ENCODE measurements at places on chromosomes 3 and 15. TPM values are rescaled to one million over a fixed set of nuclear protein-coding genes. Genes with fewer than 3 reads are reported as not detected.

DNA sequence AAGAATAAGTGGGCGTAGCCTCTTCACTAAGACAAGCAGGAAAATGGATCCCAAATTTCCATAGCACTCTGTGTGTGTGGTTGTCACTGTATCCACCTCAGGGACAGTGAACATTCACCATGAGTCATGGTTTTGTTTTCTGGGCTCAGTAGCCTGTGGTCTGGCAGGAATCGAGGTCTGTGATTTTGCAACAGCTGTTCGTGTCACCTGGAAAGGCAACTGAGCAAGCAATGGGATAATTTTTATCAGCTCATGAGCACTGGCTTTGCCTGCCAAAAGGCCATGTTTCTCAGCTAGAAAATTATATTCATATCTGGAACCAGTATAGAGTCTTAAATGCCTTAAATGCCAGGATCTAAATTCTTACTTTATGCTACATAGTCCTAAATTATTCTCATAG lies 60.9 kb downstream of the STRIT1 start:
- DNase-seq: no peak

DNA sequence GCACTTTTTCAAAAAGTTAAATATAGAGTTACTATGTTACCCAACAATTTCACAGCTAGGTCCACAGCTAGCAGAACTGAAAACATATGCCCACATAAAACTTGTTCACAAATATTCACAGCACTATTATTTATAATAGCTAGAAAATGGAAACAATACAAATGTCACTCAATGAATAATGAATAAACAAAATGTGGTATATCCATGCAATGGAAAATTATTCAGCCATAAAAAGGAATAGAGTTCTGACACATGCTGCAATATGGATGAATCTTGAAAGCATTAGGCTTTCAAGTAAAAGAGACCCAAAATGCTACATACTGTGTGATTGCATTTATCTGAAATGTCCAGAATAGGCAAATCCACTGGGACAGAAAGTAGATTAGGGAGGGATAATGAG lies 111.9 kb downstream of the MECOM start:
- DNase-seq: no peak

GRCh38 chr3:129878355-129878754 lies 15.2 kb downstream of the TMCC1 start:
- DNase-seq: no peak

- no peak for DNase-seq
These were observed 498.1 kb upstream of the TPRG1 start for GRCh38 chr3:188673646-188674186.

- peak; percentile 27 for DNase-seq
These were observed 1.1 kb downstream of the PIAS1 start for GRCh38 chr15:68055224-68055705.

DNA sequence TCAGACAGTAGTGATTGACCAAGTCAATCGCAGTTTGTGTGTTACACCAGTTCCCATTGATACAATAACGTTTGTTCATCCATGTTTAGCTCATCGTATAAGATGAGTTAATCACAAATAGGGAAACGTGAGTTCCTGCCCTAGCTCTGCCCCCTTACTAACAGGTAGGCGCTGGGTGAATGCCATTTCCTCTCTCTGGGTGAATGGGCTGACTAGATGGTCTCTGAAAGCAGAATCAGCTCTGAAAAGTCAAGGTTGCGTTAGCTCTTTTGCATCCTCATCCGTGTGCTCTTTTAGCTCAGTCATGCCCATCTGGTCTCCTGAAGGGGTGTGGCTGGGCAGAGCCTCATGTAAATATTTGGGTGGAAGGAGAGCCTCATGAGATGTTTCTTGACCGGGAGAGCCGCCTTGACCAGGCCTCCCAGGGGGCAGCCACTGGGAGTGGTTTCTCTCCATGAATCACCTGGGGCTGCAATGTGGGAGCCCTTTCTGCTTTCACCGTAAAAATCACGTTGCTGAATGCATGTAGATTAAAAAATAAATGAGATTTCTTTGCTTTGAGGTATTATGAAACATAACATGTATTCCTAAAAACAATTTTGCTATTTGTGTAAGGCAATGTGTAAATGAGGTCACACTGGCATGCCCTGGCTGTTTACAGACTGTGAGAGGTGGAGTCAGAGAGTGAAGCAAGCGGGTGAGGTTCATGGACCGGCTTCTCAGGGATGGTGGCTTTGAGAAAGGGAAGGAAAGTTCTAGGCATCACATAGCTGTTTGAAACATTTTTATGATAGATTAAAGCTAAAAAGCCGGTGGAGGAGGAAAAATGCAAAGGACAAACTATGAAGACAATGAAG lies 108.4 kb upstream of the RASGRP1 start:
- no peak for DNase-seq

IL16 gene
- 14.2 TPM for polyA plus RNA-seq

GRCh38 chr3:114437897-114438296 lies 144.1 kb downstream of the TIGIT start:
- DNase-seq: no peak

DNA sequence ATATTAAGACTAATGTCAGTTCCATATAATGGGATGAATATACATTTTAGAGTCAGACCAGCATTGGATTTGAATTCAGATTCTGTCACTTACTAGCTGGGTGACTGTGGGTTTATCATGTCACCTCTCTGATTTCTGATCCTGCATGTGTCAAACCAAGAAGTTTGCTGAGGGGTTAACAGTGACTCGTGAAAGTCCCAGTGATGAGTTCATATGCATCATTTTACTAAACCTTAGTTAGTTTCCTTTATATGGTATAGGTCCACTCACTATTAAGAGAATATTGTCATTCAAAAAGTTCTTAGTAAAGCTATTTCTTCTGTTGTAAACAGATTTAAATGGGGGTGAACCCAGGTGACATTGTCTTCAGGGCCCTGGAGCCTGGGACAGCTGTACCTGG lies 102.3 kb downstream of the ZNF621 start:
- no peak for DNase-seq

DNA sequence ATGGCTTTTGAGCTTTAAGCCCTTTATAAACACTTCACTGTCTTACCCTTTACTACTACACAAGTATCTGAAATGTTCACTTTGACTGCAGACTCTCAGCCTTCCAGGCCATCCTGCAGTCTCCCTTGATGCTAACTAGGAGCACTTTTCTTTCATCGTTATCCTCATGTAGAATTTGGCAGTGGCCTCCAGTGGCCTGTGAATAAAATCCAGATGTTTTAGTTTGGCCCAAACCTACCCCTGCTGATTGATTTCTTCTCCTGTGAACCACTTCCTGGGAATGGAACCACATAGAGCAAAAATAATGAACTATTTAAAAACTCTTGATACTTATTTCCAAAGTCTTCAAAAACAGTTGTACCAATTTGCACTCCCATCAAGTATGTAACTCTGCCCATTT lies 271.9 kb downstream of the FEZF2 start:
- DNase-seq: peak; percentile 17

SV2B gene
- 1.5 TPM for polyA plus RNA-seq

GRCh38 chr3:31503456-31503855 lies 29.3 kb upstream of the STT3B start:
- DNase-seq: no peak

DNA sequence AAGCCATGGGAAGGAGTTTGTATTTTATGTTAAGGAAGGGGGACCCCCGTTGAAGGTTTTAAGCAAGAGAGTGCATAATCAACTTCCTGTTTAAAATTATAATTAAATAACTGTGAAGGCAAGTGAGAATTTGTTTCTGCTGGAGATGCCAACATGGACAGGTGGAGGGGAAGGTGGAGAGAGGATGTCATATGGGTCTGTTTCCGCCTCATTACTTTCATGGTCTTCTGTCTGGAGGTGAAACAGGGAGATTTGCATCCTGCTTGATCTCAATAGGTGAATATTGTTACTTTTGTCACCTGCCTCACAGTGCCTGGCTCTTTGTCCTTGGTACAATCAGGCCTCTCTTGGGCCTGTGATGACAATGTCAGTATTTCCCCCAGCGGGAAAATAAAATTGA lies 300.6 kb upstream of the LMCD1 start:
- DNase-seq: no peak

ADCY5 gene
- 12.1 TPM for polyA plus RNA-seq

GRCh38 chr3:144491333-144491732 lies 519.7 kb downstream of the DIPK2A start:
- no peak for DNase-seq

ST3GAL6 gene
- 12.2 TPM for polyA plus RNA-seq

DNA sequence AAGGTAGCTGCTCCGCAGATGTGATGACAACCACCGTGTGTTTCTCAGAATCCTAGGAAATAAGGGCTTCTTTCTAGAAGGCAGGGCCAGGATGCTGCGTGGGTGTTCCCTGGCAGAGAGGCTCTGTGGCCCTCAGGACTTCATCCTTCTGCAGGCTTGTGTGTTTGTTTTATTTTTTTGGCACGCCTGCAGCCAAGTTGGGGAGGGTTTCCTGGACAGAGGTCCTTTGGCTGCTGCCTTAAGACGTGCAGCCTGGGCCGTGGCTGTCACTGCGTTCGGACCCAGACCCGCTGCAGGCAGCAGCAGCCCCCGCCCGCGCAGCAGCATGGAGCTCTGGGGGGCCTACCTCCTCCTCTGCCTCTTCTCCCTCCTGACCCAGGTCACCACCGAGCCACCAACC lies at the start of gene CLEC3B:
Gene CLEC3B (plus strand): TSS at position 266 of the 400 bp plus-strand sequence. CDS start 60 bp downstream, at position 326.
- peak; percentile 73 for DNase-seq

Measured in right lung (tissue), 10 donors.